ENCODE measurements at places on chromosomes 4 and X.

DNA sequence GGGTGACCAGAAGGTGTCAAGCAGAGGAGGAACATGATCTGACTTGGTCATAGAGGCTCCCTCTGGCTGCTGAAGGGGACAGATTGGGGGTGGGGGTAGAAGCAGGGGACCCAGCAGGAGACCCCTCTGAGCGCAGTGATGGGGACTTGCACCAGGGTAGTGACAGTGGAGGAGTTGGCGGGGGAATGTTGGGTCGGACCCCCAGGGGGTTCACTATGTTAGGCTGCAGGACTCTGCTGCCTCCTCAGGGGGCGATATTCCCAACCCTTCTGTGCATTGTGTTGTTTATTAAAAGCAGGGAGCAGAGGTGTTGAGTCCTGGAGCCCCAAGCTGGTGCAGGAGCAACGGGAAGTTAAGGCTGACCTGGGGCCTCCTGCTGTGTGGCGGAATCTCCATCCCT lies 8.8 kb downstream of the WDR13 start:
- no peak for DNase-seq

DNA sequence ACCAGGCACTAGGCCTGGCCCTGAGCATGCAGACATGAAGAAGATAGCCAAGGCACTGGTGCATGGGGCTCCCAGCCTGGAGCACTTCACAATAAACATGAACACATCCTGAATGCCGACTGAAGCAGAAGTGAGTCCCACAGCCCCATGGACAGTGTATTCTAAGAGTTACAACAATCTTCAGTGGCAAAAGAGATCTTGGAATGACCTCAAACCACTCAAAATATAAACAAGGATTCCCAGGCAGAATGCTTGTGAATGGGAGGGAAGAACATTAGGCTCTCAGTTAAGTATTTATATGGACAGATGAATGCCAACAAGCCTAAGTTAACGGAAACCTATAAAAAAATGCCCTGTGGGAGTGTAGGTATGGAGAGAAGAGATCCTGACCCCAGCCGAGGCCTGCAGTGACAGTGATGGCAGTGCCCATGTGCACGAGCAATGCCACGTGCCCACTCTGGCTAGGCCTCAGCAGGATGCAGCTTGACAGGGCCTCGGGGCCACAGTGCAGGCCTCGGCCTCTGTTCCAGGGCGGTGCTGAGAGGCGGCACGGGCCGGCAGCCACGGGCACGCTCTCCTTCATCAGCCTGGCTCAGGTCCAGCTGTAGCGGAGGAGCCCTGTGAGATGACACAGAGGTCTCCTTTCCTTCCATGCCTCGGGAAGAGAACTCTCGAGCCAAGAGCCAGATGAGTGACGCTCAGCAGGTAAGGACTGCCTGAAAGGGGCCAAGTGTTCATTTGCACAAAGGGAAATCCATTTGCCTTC lies 49.2 kb downstream of the IRF2 start:
- DNase-seq = no peak

- no peak for DNase-seq
Observed at GRCh38 chr4:162352580-162353107, 188.8 kb upstream of the FSTL5 start.

- no peak for DNase-seq
Observed at GRCh38 chr4:185723631-185724260, 88.2 kb downstream of the SORBS2 start.
